ENCODE measurements at places on chromosomes 4 and X.

- DNase-seq, result no peak
- no peaks in the 10 kb centered on the region for H3K4me1 ChIP-seq
- H3K27me3 ChIP-seq, result no peaks in the 10 kb centered on the region
- H3K4me3 ChIP-seq, result no peak overlapping the region
- H3K36me3 ChIP-seq, result no peaks in the 10 kb centered on the region
Measured at GRCh38 chr4:111849746-111850284, 295.4 kb upstream of the FAM241A start.

- no peak for DNase-seq
- no peaks in the 10 kb centered on the region for H3K4me1 ChIP-seq
- H3K36me3 ChIP-seq, result no peaks in the 10 kb centered on the region
- no peak overlapping the region for H3K4me3 ChIP-seq
- no peak overlapping the region for H3K27ac ChIP-seq
Measured at GRCh38 chrX:29090811-29091210, 503.6 kb downstream of the IL1RAPL1 start.

- H3K27ac ChIP-seq, result no peak overlapping the region
- no peak for DNase-seq
- H3K27me3 ChIP-seq, result no peaks in the 10 kb centered on the region
- H3K36me3 ChIP-seq, result no peaks in the 10 kb centered on the region
- H3K4me3 ChIP-seq, result no peak overlapping the region
- no peaks in the 10 kb centered on the region for H3K4me1 ChIP-seq
Measured at GRCh38 chr4:186827534-186827897, 103.9 kb upstream of the FAT1 start.

DNA sequence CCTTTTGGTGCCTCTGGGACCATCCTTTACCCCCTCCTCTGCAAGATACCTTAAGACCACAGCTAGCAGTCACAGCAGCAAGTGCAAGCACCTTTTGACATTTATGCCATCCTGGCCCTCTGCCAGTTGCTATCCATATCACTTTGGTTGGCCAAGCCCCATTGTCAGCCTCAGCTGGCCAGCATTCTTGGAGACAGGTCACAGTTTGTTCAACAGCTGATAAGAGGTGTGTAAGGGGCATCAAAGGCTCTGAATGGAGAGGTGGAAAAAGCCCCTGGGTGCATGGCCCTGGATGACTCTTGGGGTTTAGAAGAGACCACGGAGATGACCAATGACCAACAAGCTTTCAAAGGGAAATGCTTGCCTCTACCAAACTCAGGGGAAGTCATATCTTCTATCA, 133.6 kb upstream of the MAMLD1 start:
- no peaks in the 10 kb centered on the region for H3K4me1 ChIP-seq
- H3K27me3 ChIP-seq, result peaks cover 12% of the 10 kb centered on the region
- no peak for DNase-seq
- no peak overlapping the region for H3K4me3 ChIP-seq
- no peak overlapping the region for H3K27ac ChIP-seq
- H3K36me3 ChIP-seq, result no peaks in the 10 kb centered on the region

GRCh38 chr4:5746829-5747737, 36.1 kb downstream of the EVC start:
- DNase-seq, result no peak
- no peak overlapping the region for H3K27ac ChIP-seq
- no peak overlapping the region for H3K4me3 ChIP-seq
- peaks cover 9% of the 10 kb centered on the region for H3K4me1 ChIP-seq

DNA sequence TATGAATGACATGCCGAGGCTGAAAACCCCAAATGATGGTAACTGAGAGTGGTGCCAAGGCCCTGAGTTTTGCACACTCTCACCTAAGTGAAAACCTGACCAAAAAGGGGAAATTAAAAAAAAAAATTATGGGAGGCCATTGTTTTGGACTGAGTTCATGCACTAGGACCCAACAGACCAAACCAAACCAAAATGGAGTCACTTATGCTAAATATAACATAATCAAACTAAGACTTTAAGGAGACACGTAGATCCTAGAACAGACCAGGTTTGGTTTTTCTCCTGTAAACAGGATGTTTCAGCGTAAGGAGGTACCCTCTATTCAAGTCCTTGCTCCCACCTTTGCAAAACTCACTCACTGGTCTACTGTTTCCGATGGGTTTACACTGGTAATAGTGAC, 453.0 kb downstream of the INPP4B start:
- no peaks in the 10 kb centered on the region for H3K27me3 ChIP-seq
- DNase-seq, result no peak
- H3K4me3 ChIP-seq, result no peak overlapping the region
- no peaks in the 10 kb centered on the region for H3K4me1 ChIP-seq

DNA sequence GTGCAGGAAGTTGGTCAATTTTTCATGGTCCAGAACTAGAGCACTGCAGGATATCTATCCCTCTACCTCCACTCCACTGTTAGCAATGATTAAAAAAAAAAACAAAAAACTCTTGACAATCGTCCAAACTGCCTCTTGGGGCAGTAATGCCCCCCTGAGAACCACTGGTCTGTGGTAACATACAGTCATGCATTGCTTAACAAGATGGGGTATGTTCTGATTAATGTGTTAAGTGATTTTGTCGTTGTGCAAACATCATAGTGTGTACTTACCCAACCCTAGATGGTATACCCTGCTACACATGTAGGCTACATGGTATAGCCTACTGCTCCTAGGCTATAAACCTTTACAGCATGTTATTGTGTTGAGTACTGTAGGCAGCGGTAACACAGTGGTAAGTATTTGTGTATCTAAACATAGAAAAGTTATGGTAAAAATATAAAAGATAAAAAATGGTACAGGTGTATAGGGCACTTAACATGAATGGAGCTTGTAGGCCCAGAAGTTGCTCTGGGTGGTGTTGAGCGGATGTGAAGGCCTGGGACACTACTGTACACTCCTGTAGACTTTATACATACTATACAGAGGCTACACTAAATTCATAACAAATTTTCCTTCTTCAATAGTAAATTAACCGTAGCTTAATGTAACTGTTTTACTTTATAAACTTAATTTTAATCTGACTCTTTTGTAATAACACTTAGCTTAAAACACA, 34.1 kb downstream of the ART3 start:
- no peak for DNase-seq
- H3K4me3 ChIP-seq, result no peak overlapping the region
- peaks cover 6% of the 10 kb centered on the region for H3K36me3 ChIP-seq
- no peaks in the 10 kb centered on the region for H3K4me1 ChIP-seq

- no peak overlapping the region for H3K4me3 ChIP-seq
- peaks cover 32% of the 10 kb centered on the region for H3K36me3 ChIP-seq
- H3K27me3 ChIP-seq, result no peaks in the 10 kb centered on the region
- no peaks in the 10 kb centered on the region for H3K4me1 ChIP-seq
- DNase-seq, result no peak
- no peak overlapping the region for H3K27ac ChIP-seq
Measured at GRCh38 chr4:176156656-176157055, 38.7 kb downstream of the SPATA4 start.

Measured in neuronal stem cell (in vitro differentiated cells).